ENCODE measurements at places on chromosomes 13 and 19.

DNA sequence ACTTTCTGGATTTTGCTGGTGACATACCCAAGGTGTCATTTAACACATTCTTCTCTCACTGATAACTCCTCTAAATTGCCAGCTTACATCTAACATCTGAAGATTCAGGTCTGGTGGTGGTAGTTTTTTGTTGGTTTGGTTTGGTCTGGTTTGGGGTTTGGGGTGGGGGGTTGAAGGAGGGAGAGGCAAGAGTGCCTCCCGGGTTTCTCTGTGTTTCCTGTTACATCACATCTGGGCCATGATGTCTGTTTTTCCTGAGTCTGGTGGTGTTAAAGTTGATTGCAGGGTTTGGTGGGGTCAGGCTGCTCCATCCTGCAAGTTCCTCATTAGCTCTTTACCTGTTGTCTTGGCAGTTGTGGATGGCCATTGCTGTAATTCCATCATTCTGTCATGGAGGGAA is 155.8 kb upstream of the UBL3 start:
- DNase-seq, result no peak

GRCh38 chr19:16945364-16945714 is 56.5 kb downstream of the F2RL3 start:
- DNase-seq, result no peak

GRCh38 chr13:91358387-91358782 is 10.9 kb downstream of the MIR17HG start:
- DNase-seq, result no peak

DNA sequence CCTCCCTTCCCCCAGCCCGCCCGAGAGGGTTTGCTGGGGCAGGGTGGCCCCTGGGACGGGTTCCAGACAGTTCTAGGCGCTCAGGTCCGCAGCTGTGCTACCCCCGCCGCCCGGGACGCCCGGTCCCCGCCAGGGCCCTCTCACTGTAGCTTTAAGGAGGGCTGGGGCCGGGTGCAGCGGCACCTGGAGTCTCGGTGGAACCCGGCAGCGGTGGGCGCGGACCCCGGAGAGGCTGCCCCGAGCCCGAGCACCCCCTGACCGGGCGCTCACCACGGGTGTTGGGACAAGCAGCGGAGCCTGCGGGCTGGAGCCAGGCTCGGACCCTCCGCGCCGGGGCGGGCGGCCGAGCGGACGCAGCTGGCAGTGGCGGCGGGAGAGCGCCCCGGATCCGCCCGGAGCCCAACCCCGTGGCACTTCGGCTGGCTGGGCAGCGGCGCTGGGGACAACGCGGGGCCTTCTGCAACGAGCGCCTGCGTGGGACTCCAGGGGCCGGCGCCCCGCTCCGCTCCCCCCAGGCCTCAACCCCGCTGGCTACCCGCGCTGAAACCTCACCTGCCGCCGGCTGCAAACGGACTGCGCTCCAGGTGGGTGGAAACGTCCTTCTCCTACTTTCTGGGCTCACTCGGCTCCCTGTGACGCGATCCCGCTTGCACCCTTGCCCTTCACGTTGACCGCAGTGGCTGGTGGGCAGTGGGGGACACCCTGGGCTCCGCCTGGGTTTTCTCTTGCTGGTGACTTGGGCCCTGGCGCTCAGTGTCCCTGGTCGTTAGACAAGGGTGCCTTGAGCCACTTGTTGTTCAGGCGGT is 81.1 kb downstream of the ZNF429 start:
- no peak for DNase-seq

DNA sequence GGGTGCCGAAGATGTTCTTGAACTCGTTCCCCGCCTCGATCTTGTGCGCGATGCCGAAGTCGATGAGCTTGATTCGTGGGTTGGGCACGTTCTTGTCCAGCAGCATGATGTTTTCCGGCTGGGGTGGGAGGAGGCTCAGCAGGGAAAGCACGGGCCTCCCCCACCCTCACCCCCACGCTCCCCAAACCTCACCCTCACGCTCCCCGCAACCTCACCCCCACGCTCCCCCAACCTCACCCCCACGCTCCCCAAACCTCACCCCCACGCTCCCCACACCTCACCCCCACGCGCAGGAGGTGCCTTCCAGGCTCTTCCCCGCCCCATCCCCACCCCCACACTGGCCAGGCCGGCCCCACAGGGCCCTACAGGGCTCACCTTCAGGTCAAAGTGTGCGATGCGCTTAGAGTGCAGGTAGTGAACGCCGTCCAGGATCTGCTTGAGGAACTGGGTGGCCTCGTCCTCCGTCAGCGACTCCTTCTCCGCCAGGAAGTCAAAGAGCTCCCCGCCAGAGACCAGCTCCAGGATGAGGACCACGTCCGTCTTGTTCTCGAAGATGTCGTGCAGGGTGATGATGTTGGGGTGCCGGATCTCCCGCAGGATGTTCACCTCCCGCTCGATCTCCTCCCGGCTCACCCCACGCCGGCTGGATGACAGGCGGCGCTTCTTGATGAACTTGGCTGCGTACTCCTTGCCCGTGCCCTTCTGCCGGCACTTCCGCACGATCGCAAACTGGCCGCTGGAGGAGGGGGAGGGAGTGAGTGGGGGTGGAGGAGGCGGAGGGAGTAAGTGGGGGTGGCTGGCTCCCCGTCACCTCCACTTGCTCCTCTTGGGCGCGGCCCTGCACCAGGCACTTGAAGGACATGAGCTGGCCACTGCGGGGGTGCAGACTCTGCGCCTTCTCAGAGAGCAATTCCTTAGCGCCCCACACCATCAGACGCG is 6.4 kb downstream of the DAPK3 start:
- DNase-seq, result no peak

- no peak for DNase-seq
These were observed 2.1 kb downstream of the POU4F1 start for GRCh38 chr13:78601124-78601873.

GRCh38 chr13:34349091-34349722 is 531.3 kb downstream of the RFC3 start:
- no peak for DNase-seq

GRCh38 chr13:36965767-36966166 is 33.4 kb downstream of the ALG5 start:
- DNase-seq, result peak; percentile 92

GRCh38 chr13:46171217-46171616 is 10.8 kb downstream of the LCP1 start:
- DNase-seq, result no peak

GRCh38 chr13:72198042-72198441 is 331.0 kb upstream of the DACH1 start:
- DNase-seq, result no peak

DNA sequence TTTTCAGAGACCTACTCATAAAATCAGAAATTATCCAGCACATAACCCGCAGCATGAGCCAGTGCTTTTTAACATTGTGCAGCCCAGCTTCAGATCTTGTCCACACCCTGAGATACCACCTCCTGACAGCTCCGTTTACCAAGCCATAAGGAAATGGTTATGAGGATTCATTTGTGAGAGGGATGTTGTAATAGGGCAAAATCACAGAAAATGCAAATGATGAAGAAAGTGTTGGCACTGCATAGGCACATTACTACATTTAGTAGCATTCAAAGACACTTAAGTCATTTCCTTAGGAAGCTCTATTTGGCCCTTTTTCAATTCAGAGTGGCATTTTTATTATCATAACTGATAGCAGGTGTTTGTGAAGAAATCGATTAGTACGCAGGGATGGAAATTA is 277.5 kb downstream of the DNAJC15 start:
- DNase-seq, result no peak

DNA sequence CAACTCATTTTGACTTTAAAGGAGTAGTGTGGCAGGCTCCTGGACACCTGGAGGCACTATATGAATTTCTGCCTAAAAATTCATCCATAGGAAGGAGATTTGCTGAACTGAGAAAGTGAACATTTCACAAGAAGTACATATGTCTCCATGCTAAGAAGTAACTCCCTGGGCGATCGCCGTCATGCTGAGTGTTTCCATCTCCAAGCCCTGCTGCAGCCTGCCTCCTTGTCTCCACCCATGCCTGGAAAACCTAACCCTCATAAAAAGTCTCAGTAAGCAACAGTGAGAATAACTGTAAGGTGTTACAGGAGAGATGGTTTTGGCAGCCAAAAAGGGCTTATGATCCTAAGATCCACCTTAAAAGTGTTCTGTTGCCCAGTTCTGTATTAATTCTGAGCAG is 251.3 kb downstream of the SHISA2 start:
- DNase-seq, result no peak

- DNase-seq, result no peak
These were observed 40.4 kb upstream of the PDCD5 start for GRCh38 chr19:32540621-32541020.

- no peak for DNase-seq
These were observed 628.9 kb downstream of the DIAPH3 start for GRCh38 chr13:59534806-59535205.

- DNase-seq, result no peak
These were observed 574.0 kb downstream of the EFNB2 start for GRCh38 chr13:105961438-105961837.

DNA sequence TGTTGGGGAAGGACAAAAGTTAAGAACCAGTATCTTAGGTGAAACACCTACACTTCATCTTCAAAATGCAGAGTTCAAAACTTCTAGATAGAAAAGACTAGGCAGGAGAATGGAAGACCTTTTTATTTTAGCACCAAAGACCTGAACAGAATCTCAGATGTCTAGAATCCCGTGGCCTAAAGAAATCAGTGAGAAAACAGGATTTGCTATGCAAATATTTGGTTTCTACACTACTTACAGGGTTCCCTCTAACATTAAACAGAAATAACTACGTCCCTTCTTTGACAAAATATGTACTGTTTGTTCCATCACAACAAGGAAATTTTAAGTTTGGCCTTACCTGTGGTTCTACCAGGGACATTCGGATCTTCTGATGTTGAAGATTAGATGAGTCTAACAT is 21.5 kb downstream of the DIS3 start:
- no peak for DNase-seq

DNA sequence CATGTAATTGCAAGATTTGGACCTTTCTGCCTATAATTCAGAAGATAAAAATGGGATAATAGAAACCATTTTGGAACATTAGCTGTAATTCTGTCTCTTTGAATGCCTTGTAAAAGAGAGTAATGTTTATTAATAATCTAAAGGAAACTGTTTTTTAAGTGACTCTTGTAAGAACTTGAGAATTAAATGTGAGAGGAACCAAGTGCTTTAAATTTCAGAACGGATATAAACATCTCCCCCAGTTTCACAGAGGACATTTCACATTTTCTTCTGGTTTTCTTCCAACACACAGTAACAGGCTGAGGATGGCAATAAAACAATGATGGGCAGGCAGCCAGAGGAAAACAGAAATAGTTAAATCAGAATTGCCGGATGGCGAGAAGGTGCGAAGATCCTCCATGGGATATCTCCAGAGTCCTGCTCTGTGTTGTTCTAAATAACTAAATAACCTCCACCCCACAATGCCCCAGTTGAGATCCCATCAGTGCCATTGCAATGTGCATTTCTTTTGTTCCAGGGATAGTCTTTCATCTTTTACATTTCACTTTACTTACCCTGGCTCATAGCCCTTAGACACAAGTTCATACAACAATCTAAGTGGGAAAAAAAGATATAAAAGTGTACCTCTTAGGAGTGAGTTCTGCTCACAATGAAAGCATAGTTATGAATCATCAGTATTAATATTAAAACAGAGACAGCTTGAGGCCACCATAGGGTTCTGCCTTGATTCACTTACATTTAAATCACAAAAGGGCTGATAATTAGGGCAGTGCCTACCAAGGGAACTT is 73.3 kb downstream of the TNFRSF19 start:
- no peak for DNase-seq

DNA sequence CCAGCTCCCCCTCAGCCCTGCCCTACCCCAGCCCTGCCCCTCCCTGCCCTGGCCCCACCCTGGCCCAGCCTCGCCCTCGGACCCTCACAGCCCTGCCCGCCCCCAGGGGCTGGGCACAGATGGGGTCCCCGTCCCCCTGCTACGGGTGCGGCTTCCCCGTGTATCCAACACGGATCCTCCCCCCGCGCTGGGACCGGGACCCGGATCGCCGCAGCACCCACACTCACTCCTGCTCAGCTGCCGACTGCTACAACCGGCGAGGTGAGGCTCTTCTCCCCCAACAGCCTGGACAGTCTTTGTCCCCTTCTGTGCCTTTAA is 5.2 kb downstream of the SHFL start:
- no peak for DNase-seq

GRCh38 chr13:45796426-45797235 is 54.9 kb downstream of the SIAH3 start:
- no peak for DNase-seq

DNA sequence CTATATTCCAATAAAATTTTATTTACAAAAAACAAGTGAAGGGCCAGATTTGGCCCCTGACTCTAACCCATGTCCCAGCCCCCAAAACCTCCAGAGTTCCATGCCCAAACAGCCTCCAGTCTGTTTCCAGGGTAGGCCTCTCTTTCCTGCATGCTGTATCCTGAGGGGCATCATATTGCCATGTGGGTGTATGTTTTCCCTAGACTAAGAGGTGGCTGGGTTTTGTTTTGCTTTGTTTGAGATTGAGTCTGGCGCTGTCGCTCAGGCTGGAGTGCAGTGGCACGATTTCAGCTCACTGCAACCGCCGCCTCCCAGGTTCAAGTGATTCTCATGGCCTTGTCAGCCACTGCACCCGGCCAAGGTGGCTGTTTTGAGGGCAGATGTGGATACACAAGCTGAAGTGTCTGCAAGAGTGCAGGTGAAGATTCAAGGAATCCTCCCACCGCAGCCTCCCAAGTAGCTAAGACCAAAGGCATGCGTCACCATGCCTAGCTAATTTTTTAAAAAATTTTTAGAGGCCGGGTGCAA is 23.6 kb upstream of the LSM14A start:
- no peak for DNase-seq

DNA sequence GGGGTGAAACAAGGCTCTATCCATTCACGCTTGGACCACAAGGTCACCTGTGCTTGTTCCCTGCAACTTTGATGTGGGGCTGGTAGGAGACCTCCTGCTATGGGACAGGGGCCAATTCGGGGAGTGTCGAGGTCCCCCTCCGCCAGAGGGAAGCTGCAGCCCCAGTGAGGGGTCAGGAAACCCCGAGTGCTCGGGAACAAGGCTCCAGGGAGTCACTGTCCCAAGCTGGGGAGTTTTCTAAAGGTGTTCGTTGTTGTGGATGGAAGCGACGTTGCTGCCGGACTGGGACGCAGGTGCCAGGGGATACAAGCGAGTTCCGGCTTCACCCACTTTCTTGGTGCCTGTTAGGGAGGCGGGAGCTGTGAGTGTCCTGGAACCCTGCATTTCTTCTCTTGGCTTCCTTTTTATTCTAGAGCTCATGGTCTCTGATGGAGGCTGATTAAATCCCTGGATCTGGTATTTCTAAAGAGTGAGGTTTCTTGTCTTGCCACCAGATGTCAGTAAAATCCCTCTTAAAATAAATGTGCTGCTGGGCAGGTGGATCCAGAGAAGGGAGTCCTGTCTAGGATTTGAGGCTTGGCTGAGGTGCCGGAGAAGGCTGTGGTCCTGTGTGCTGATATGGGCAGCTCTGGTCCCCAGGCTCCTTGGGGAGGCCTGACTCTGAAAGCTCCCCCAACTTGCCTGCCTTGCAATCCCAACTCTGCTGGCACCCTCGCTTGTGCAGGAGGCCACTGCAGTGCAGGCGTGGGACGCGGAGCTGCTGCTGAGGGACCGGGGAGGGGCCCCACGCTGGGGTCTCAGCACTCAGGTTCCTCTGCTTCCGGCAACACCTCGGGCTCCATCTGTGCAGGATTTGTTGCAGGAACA is 153.9 kb downstream of the TEX29 start:
- peak; percentile 50 for DNase-seq
